Foreskin melanocyte (primary cell): ENCODE measurements at places on chromosomes 7 and 10.
A peak's percentile ranks its signal among the peaks of the same experiment; 100 is the strongest.

DNA sequence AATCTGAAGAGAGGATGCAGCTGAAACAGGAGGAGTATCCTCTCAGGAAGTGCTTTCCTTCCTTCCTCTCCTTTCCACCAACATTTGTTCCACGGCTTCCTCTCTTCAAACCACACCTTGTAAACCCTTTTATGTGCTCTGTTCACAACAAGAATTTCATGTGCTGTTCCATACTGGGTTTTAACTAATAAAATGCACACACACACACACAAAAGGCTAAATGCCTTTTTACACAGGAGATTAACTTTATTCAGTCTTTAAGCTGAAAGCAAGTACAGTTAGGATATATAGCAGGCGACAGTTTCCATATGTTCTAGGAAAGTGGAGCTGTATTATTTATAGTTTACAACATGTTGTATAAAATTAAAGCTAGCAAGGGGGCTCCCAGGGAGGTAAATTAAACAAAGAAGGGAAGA lies 106.7 kb downstream of the REEP3 start:
- no peak for DNase-seq

DNA sequence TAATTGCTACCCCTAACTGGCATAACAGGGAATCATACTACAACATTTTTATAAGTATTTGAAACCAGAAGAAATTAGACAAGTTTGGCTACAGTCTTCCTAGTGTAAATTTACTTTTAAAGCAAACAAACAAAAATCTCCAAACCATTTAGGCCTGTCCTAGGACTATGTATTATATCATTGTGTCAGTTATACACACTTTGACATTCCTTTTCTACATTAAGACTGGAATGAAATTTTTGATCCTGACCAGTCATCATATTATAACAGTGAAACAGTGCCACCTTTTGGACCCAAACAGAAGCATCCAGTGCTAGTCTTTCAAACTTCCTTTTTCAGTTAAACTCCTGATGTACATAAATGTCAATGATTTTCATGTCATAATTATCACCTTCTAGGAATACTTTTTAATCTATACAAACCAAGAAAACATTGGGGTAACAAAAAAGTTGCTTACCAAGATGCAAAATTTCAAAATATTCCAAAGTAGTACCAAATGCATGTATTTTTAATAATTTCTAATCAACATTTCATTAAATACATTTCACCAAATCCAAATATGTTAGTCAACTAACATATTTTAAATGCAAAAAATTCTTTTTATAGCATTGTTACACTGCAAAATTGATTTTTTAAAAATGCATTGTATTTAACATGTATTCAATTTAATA lies 75.7 kb downstream of the IMMP2L start:
- peak; percentile 55 for DNase-seq

GRCh38 chr7:33979807-33980355 lies 74.5 kb downstream of the BMPER start:
- DNase-seq = no peak

DNA sequence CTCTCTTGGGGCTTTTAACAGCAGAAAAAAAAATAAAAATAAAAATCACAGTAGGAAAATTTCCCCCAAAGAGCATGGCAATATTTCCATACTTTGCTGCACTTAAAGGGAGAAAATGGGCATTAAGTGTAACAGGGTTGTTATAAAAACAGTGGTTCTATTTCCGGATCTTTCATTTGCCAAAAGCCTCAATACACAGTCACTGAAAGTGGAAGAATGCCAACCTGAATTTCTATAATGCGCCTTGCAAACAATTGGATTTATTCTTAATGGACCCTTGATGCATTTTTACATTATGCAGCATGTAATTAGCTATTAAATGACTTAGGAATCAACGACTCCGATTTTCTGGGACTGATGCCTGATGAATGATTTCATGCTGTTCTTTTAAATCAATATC lies 127.6 kb upstream of the NANOS1 start:
- DNase-seq = no peak

DNA sequence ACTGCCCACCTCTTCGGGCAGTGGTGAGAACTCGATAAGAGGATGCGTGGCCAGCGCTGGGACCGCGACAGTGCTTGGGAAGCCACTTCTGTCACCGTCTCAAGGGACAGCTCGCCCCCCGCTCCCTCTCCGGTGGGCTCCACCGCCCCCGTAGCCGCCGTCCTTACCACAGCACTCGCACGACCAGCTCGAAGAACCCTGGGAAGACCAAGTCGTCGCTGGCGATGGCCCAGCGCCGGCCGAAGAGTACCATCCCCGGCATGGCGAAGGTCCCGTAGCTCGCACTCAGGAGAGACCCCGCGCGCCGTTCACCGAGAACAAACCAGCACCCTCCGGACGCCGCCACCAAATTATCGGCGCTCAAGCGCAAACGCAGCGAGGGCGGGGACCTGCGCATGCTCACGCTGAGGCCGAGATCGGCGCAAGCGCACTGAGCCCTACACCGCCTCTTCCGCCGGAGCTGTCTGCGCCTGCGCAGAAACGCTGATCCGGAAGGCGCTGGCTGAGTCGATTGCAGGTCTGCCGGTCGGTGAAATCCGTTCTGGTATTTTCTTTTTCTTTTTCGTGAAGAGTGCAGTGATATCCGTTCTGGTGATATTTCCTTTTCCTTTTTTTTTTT lies at the start of gene DAGLB:
Gene DAGLB (minus strand): TSS at position 374 of the 619 bp plus-strand sequence. CDS start 112 bp downstream, at position 262.
- peak; percentile 69 for DNase-seq

DNA sequence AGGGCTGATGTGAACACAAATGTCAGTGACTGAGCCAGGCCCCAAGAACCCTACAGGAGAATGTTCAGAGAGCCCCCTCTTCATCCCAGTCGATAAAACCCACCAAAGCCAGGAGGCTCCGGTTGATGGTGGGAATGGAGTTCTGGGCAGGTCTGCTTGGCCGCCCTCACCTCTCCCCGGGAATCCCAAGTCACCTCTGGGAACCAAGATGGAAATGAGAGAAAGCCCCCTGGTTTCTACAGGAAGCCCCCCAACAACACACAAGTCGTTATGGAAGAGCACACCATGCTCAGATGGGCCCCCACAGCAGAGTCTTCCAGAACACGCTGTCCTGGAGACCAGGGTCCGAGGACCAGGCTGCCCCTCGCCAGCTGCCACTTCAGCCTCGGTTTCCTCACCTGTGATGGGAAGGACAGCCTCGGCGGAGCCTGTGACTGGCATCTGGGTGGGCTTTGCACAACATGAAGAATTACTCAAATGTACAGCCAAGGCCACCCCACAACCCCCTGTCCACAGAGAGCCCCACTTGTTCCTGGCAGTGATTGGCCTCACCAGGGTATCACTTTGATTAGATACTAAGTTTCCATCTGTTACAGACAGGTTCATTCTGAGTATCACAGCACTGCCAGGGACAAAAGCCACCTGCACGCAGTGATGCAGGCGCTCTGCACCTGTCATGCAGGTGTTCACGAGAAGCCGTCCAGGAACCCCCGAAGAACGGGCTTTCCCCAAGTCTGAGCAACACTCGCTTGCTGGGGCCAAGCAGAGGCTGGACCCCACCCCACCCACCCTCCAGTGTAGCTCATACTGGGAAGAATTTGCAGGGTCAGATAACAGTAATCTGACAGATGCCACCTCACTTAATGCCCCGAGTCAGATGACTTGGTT lies 57.6 kb downstream of the MKI67 start:
- DNase-seq = no peak
